Kidney glomerular epithelial cell (primary cell): ENCODE measurements at places on chromosomes 6 and 20.
A peak's percentile ranks its signal among the peaks of the same experiment; 100 is the strongest.

- DNase-seq, result no peak
Measured at GRCh38 chr6:96522465-96523009, 931 bp downstream of the UFL1 start.

DNA sequence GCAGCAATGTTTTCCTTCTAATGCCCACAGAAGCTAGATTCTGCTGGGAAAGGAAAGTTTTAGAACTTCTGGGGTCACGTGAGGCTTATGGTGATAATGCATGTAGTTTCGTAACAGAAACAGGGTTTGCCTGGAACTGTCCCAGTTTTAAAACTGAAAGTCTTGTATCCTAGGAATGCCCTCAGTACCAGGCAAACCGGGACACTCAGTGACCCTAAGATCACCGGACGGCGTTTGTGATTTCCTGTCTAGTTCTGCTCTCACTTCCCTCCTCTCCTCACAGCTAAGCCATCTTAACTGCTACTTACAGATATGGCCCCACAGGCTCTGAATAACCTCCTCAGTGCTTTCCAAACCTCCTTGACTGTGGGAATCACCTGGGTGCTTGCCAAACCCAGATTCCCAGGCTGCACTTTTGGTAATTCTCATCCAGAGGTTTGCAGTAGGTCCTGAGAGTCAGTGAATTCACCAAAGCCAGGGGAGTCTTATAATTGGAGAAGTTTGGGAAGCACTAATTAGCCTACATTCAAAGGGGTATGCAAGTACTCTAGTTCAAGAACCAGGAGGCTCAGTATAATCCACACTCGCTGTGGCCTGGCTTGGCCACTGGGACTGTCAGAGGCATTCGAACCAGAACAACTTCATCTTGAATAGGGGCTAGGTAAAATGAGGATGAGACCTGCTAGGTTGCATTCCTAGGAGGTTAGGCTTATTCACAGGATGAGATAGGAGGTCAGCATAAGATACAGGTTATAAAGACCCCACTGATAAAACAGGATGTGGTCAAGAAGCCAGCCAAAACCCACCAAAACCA, 231.6 kb upstream of the MYLIP start:
- DNase-seq, result no peak

DNA sequence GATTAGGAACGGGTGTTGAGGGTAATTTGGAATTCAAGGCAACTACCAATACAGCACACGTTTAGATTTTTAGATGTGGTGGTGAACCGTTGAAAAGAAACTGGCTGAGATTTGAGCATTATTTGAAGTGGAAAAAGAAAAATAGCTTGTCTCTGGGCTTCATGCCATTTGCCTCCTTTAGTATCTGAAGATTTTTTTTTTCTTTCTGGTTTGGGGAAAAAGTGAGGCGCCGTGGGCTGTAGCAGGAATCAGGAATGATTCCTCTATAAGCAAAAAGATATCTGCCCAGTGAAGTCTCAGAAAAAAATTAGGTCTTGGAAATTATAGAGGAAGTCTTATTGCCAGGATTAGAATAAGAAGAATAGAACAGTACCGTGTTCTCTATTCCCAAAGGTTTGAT, 88.5 kb downstream of the RPS12 start:
- no peak for DNase-seq

GRCh38 chr6:104642871-104643270, 216.8 kb downstream of the HACE1 start:
- no peak for DNase-seq

DNA sequence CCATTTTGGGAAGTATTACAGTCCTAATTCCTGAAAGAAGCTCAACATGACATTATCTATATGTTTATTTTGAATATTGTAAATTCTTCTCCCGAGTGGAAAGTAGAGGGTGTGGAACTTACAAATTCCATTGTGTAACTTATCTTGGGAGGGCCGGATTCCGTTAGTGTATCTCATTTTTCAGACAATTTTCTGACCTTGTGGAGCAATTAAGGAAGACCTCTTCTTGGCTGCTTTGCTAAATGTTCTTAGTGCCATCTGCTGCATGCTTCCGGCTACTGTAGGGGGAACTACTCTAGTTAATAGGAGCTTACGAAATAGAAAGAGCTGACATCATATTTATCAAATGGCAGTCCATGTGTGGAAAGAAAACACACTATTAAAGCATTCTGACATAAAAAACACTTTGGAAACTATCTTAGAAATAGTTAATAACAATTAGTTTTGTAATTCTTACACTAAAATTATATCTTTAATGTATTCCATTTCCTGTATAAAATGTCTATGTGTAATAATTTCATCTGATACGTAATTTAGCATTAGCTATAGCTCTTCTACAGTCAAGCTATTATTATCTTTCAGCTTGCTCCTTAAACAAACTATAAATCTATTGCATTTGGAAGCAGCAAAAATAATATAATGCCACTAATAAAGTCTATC, 41.5 kb upstream of the KCNQ5 start:
- DNase-seq, result peak; percentile 74

GRCh38 chr20:20002101-20002998, 14.8 kb upstream of the NAA20 start:
- DNase-seq, result no peak

GRCh38 chr6:37109714-37110499, 60.0 kb upstream of the PIM1 start:
- no peak for DNase-seq
